T follicular helper cell (primary cell): ENCODE measurements at places on chromosomes 2 and 18.

DNA sequence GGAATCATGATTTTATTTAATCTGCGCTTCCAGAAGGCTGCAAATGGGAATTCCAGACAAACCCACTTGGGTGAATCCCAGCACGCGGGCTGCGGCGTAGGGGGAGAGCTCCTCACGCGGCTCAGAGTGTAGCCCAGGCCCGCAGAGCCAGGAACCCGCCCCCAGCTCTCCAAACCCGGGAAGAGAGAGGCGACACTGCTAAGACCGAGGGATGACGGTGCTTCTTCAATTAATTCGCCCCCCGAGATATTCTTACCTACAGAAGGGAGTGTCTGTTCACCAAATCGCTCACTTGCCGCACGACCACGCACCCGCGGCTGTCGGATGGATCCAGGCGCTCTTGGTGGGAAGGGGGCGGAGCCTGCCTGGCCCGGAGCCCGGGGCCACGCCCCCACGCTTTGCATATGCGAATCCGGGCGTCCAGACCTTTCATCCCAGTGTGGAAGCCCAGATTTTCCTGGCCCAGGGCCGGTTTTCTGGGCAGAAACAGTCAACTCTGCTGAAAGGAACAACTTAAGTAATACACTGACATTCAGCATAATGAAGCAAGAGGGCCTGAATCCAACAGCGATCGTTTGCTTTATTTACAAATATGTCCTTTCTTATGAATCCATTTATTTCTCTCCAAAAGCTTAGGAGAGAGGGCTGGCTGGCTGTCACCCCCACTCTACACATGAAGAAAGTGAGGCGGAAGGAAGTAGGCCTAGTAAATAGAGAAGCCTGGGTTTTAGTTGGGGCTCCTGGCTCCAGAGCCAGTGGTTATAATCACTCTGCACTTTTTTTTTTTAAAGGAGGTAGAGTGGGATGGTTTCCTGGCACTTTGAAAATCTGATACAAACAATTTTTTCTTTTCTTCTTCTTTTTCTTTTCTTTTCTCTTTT lies at the start of gene SLC19A3:
Gene SLC19A3, minus strand, starts transcription at position 342 of the 881 bp plus-strand sequence. CDS start 15,710 bp downstream, outside the sequence.
- no peak for DNase-seq

GRCh38 chr2:54760310-54760709 lies 36.8 kb downstream of the EML6 start:
- DNase-seq = no peak

- DNase-seq = no peak
These were observed 164.1 kb upstream of the GATA6 start for GRCh38 chr18:22005191-22005841.

- DNase-seq = peak; percentile 89
These were observed 10.2 kb downstream of the NFATC1 start for GRCh38 chr18:79405781-79406575.

GRCh38 chr18:79299711-79300110 lies 96.0 kb upstream of the NFATC1 start:
- no peak for DNase-seq

DNA sequence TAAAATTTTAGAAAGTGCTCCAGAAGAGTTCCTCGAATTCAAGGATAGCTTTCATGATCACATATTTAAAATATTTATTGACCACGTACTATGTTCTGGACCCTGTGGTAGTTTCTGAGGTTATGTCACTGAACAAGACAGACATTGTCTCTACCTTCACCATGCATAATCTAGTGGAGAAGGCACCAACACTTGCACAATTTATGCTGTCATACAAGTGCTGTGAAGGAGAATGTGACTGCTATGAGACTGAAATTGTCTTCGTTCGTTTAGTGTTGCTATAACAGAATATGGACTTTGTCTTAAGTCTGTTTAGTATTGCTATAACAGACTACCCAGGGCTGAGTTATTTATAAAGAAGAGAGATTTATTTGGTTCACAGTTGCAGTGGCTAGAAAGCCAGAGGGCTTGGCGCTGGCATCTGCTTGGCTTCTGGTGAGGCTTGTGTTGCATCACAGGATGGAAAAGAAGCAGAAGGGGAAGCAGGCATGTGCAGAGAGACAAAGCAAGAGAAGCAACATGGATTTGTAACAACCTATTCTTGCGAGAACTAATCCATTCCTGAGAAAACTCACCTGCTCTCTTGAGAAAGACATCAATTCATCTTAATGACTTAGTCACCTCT lies 50.0 kb upstream of the RFX8 start:
- no peak for DNase-seq

DNA sequence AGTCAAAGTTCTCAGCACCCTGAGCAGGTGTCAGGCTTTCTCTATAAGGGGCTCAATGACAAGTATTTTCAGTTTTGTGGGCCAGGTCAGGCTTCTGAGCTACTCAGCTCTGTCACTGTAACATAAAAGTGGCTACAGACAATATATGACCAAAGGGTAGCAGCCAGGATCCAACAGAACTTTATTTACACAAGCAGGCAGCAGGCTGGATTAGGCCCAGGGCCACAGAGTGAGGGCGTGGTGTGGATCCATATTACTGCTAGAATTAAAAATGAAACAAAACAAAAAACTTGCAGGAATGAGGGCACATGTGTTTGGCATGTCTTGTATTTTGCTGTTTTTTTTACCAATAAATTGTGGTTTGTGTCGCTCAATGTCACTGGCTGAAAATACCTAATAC lies 143.7 kb downstream of the EIPR1 start:
- no peak for DNase-seq

GRCh38 chr2:88829607-88830463 lies 138.4 kb downstream of the RPIA start:
- no peak for DNase-seq

DNA sequence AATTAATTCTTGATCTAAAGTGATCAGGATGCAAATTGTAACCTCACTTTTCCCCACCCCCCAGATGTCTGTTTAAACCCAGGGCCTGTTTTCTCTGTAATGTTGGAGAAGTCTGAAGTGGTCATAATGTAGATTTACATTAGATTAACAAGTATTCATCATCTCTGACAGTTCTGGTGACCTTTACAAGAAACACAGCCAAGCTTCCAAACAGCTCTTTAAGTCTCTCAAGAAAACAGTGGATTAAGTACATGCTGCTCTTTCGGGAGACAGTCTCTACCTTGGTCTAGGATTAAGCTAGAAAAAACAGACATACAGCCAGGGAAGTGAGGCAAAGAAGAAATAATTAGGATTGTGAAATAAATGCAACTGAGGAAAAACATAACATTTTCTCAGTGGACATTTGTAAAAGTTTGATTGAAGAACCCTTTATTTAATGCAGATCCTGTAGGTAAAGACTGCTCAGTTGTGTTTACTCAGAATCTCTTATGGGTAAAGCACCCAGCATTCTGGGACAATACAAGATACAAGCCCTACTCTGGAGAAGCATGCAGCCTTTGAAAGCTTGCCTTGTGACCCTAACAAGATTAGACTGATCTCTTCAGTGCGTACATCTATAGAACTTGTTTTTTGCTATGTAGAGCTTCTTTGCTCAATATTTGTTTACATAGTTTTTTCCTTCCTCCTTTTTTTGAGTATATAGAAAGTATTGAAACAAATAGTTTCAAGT lies 203.9 kb downstream of the PHLPP1 start:
- DNase-seq = no peak

DNA sequence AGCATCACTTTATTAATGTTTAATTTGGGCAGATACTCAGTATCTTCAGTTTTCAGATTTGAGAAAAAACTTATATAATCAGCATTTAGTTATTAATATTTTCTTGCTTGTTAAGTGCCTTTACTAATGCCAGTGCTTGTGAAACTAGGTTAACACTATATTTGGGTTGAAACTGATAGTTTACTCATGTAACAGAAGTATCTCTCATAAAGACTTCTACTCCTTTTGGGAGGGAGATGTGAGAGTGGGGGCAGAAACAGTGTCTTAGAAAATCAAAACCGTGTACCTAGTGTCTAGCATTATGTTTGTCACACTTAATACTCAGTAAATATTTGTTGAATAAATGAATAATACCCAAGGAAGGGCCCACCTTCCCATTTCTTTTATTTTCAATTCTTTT lies 129.5 kb downstream of the MSTN start:
- no peak for DNase-seq

- no peak for DNase-seq
These were observed 10.2 kb upstream of the LIMS2 start for GRCh38 chr2:127685410-127686080.

DNA sequence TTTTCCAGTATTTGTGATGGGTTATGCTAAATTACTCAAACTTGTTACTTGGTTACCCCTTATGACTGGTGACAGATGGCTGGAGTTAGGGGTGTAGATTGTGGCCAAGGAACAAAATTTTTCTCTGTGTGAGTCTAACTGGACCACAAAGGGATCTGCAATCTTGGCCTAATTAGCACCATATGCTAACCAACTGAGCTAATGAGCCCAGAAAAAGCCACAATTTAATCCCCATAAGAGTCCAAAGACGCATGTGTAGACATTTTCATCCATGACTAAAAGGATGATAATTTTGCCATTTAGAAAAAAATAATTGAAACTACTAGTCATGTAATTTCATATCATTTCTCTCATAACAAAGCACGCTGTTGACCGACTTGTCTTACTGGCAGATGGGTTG lies 151.2 kb downstream of the ABCA12 start:
- no peak for DNase-seq

DNA sequence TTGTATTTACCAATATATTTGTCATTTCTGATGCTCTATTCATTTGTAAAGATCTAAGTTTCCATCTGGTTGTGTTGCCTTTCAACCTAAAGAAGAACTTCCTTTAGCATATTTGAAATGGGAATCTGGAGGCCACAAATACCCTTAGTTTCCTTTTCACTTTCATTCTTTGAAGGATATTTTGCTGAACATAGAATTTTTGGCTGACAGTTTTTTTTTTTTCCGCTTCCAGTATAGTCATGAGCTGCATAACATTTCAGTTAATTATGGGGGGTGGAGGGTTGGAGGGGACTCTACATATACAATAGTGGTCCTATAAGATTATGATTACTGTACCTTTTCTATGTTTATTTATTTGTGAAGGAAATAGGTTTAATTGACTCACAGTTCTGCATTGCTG lies 83.9 kb downstream of the CERS6 start:
- no peak for DNase-seq

DNA sequence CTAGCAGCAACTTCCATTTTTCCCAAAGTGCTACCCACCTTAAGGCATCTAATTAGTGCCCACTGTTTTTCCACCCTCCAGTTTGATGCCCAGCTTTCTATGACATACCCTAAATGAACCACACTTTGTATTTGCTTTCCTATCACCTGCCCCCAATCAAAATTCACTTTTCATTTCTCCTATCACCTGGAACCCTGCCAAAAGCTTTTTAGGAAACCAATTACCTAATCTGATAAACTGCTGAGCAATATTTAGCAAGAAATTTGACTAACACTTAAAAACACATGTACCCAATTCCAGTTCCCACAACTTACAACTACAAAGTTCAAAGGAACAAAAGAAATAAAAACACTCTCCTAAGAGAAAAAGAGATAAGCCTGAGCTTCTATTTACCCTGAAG lies 71.7 kb downstream of the IKZF2 start:
- DNase-seq = no peak

DNA sequence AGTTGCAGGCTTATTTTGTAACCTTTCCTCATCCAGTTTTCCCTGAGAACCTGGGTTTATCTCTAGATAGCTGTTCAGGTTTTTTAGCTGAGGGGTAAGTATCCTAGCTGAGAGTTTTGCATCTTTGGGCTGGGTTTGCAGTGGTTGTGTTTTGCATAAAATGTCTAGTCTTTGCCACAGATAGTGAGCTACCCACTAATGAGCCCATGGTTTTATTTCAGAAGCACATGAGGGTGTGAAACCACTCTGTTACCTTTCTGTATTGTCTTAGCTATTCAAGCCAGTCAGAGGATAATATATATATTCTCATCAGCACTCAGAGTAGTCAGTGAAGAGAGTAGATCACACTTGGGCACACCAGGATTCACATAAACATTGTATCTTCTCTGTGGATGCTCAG lies 24.6 kb upstream of the TXNDC2 start:
- no peak for DNase-seq

DNA sequence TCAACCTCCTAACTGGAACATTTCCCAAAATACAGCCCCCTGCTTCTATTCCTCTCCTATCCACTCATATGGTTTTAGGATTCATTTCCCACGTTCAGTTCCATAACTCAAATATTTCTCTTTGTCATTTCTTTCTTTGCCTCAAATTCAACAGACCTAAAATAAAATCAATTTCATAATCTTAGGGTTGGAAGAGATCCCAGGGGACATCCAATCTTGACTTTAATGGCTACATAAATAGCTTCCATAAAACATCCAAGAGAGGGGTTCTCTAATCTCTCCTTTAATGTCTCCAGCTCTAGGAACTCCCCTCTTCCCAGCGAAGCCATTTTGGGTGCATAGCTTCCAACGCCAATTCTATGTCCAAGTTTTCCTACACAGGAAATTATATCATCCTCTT lies 33.8 kb downstream of the RBKS start:
- no peak for DNase-seq

GRCh38 chr2:189092936-189093335 lies 86.6 kb downstream of the COL5A2 start:
- DNase-seq = no peak

- no peak for DNase-seq
These were observed 24.7 kb upstream of the KCNS3 start for GRCh38 chr2:17853799-17854198.

DNA sequence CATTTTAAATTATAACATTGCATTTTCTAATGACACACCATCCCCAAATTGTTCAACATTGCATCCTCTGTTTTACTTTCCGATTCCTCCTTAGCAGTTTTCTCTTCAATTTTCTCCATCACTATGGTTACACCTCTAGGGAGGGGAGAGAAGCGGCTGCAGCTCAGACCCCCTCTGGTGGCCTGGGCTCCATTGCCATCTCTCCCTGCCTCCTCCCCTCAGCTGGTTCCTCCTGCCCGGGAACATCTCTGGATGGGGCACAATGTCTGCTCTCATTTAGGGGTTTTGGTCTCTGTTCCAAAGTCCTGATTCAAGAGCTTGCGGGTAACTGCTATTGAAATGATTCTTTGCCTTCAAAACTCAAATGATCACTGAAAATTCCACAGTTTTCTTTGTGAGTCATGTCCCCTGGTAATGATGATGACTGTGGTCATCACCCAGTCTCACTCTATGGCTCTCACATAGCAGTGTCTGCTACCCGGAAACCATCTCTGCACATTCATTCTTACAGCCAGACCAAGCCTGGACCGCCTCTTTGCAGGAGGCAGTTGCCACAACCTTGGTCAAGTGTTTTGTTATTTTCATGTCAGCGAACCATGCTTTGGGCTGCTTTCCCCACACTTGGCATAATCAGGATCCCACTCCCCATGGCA lies 263.9 kb downstream of the ALPK2 start:
- no peak for DNase-seq

DNA sequence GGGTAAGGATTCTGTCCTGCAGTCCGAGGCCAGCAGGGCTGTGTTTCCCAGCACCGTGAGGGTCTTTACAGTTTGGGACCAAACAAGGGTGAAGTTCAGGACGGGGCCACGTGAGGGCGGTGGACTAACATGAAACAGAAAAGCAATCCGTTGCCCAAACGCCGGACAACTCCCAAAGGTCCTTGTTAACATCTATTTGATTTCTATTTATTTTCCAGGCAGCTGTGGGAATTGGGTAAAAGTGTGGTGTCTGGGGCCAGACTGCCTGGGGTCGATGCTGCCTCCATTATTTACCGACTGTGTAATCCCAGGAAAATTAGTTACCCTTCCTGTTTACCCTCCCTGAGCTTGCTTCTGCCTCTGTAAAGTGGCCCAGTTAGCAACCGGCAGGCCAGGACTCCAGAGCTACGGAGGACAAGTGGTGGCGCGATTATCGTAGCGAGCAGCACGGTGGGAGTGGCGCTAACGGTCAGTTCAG lies 66.3 kb upstream of the TCF7L1 start:
- no peak for DNase-seq

GRCh38 chr2:176164611-176165369 lies 7.7 kb downstream of the HOXD3 start:
- DNase-seq = no peak

GRCh38 chr2:763766-764525 lies 86.7 kb upstream of the TMEM18 start:
- no peak for DNase-seq
